ENCODE measurements at places on chromosomes 5 and 9. TPM values are rescaled to one million over a fixed set of nuclear protein-coding genes. Genes with fewer than 3 reads are reported as not detected.

The ARL14EPL gene
- total RNA-seq: not detected

The RNF183 gene
- total RNA-seq: not detected

The C5orf63 gene
- total RNA-seq: 7.5 TPM

The ERAP2 gene
- total RNA-seq: 3.8 TPM

The COL15A1 gene
- 23.2 TPM for total RNA-seq

The GGTA1 gene
- 1.5 TPM for total RNA-seq

The FOXD4L5 gene
- 0.64 TPM for total RNA-seq

The MELK gene
- 14.6 TPM for total RNA-seq

The NME5 gene
- total RNA-seq: 14.7 TPM

The CCL19 gene
- total RNA-seq: not detected

The FCN2 gene
- not detected for total RNA-seq

The GADD45G gene
- total RNA-seq: 6.9 TPM

The SPINK7 gene
- not detected for total RNA-seq

The STOML2 gene
- total RNA-seq: 35.6 TPM

The INPP5E gene
- total RNA-seq: 11.1 TPM

The ASPN gene
- 2.9 TPM for total RNA-seq

The RNF224 gene
- not detected for total RNA-seq

The ANKRD55 gene
- total RNA-seq: 6.2 TPM

The TMC1 gene
- total RNA-seq: 0.45 TPM

The TERT gene
- total RNA-seq: not detected

Data from cerebellum (tissue), 4 donors.